Fibroblast of mammary gland (primary cell): ENCODE measurements at places on chromosomes 1 and 21.

GRCh38 chr1:86868477-86868876 is 45.4 kb downstream of the SELENOF start:
- DNase-seq: peak; percentile 25

DNA sequence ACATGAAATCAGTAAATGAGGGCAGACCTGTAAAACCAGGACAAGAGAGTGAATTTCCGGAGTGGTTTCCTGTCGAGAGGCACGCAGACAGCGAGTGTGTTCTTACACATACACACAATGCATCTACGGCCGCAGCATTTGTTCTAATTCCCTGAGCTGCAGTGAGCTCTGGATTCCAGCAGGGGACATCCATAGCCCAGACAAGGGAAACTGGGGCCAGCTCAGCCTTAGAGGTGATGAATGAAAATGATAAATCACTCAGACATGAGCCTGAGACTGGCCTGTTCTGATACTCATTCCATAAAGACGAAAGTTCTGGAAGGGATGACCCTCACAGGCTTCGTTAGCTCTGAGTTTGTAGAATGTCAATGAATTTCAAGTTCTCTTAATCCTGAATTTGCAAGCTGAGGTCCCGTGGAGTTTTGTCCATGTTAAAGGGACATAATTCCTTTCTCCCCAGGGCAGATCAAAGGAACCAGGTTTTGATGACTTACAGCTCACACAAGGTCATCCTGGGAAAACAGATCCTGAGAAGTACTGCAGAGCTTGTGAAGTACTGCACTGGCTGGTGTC is 207.9 kb upstream of the C1orf87 start:
- DNase-seq: peak; percentile 76

DNA sequence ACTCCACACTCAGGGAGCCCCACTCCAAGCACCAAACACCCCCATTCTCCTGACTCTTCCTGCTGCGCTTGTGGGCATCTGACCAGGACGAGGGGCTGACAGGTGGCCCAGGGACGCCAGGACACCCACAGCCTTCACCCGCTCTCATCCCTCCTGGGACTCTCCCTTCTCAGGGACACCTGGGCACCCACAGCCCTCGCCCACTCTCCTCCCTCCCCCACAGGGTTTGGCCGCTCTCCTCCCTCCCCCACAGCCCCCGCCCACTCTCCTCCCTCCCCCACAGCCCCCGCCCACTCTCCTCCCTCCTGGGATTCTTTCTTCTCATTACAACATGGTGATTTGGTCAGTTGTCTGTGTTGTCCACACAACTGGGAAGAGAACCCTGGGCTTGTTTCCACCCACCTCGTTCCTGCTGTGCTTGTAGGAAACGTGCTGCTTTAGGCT is 43.4 kb downstream of the PRDM15 start:
- DNase-seq: no peak

DNA sequence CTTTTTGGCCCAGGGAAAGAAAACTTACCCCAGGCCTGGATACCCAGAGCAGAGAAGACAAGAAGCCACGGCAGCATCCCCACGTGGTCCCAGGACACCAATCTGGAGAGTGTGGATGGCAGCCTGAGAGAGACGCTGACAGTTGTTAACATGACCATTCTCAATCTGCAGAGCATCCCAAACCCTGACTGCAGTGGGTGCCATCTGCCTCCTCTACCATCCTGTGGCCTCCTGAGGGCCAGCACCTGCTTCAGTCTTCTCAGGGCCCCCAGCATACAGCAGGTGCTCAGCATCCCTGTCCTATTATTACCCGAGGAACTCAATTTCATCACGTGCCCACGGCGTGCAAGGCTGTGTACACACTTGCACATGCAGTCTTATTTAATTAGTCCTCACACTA is 785 bp downstream of the PGLYRP4 start:
- DNase-seq: no peak

DNA sequence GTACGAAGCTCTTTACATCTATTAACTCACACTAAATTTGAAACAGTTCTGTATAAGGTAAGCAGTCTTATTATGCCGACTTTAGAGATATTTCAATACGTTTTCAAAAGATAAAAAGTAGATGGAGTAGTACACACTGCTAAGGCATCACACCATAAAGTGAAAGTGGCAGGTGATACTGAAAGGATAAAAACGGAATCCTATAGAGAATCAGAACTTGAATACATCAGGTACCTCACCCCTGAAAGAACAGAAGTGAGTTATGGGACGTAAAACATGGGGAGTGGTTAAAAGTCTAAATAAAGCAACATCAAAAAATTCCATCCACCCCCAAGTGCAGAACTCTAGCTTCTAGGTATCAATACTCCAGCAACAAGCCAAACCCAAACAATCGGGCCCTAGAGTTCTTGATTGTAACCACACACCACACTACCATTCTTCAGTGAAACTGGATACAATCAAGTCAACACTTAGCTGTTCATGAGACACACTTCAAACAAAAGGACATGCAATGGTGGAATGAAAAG is 142.6 kb downstream of the SMYD3 start:
- DNase-seq: no peak
